Smooth muscle cell of bladder (primary cell): ENCODE measurements at places on chromosomes 1 and 21. TPM values are rescaled to one million over a fixed set of nuclear protein-coding genes. Genes with fewer than 3 reads are reported as not detected.

The TEDDM1 gene
- not detected in 2 replicates for total RNA-seq

The CHODL gene
- total RNA-seq, result not detected in 2 replicates

The FASLG gene
- not detected in 2 replicates for total RNA-seq

The PODN gene
- total RNA-seq, result 56.5 and 58.7 TPM in 2 replicates

The VHLL gene
- 0.28 TPM in 1 of 2 replicates, not detected in the other for total RNA-seq

The FMOD gene
- 10.0 and 60.8 TPM in 2 replicates for total RNA-seq

The GOLT1A gene
- not detected in 2 replicates for total RNA-seq

The VSIG8 gene
- not detected in 2 replicates for total RNA-seq

The F5 gene
- under 0.01 TPM in 1 of 2 replicates, not detected in the other for total RNA-seq

The NPHS2 gene
- total RNA-seq, result not detected in 2 replicates

The BATF3 gene
- total RNA-seq, result 0.65 and 0.71 TPM in 2 replicates

The KCNQ4 gene
- under 0.01 TPM in 1 of 2 replicates, not detected in the other for total RNA-seq

The TEKT2 gene
- total RNA-seq, result 0.09 and 0.14 TPM in 2 replicates

The SLC16A4 gene
- 91.4 and 414 TPM in 2 replicates for total RNA-seq

The TRIM17 gene
- total RNA-seq, result 0.09 and 0.14 TPM in 2 replicates

The NOL9 gene
- 15.9 and 20.9 TPM in 2 replicates for total RNA-seq

The CYYR1 gene
- total RNA-seq, result 0.09 TPM in 1 of 2 replicates, not detected in the other

The BEND5 gene
- total RNA-seq, result 0.18 TPM in 1 of 2 replicates, not detected in the other

The SPATA46 gene
- total RNA-seq, result not detected in 2 replicates

The ABCG1 gene
- 2.7 and 3.7 TPM in 2 replicates for total RNA-seq

The BNIPL gene
- total RNA-seq, result 0.14 and 0.18 TPM in 2 replicates

The METTL25B gene
- total RNA-seq, result 8.1 and 14.3 TPM in 2 replicates

The LRRN2 gene
- total RNA-seq, result 0.28 and 0.65 TPM in 2 replicates

The ANKRD13C gene
- 25.3 and 29.6 TPM in 2 replicates for total RNA-seq

The IGFN1 gene
- under 0.01 and 0.09 TPM in 2 replicates for total RNA-seq

The IQCC gene
- 1.0 and 1.3 TPM in 2 replicates for total RNA-seq

The ZNF683 gene
- not detected in 2 replicates for total RNA-seq

The CFHR3 gene
- total RNA-seq, result not detected in 2 replicates

The TAS1R3 gene
- total RNA-seq, result 0.14 and 0.18 TPM in 2 replicates

The KLHDC7A gene
- not detected in 2 replicates for total RNA-seq

The SH2D5 gene
- 2.4 and 6.4 TPM in 2 replicates for total RNA-seq

The SESN2 gene
- 19.4 and 27.0 TPM in 2 replicates for total RNA-seq

The MAPKAPK2 gene
- 31.4 and 40.2 TPM in 2 replicates for total RNA-seq

The CFAP298 gene
- total RNA-seq, result 18.5 and 22.2 TPM in 2 replicates

The DNAI4 gene
- 5.5 and 11.8 TPM in 2 replicates for total RNA-seq

The OLFML3 gene
- total RNA-seq, result 140 and 191 TPM in 2 replicates

The PRAMEF18 gene
- total RNA-seq, result not detected in 2 replicates

The FMO2 gene
- total RNA-seq, result 0.28 and 1.9 TPM in 2 replicates

The HMCN1 gene
- total RNA-seq, result 15.4 and 41.6 TPM in 2 replicates

The SH2D1B gene
- total RNA-seq, result not detected in 2 replicates

The HSD3B1 gene
- total RNA-seq, result not detected in 2 replicates

The MIXL1 gene
- not detected in 2 replicates for total RNA-seq

The CD247 gene
- total RNA-seq, result under 0.01 and 0.09 TPM in 2 replicates

The ESPN gene
- not detected in 2 replicates for total RNA-seq

The EFNA3 gene
- 0.14 and 0.83 TPM in 2 replicates for total RNA-seq

The GSTM5 gene
- 8.5 and 13.3 TPM in 2 replicates for total RNA-seq

The TMEM125 gene
- not detected in 2 replicates for total RNA-seq

The SERTAD4 gene
- total RNA-seq, result 0.43 and 0.46 TPM in 2 replicates

The SLC1A7 gene
- total RNA-seq, result 1.00 and 5.8 TPM in 2 replicates

The C1orf116 gene
- under 0.01 TPM in 1 of 2 replicates, not detected in the other for total RNA-seq

The S100A3 gene
- total RNA-seq, result 8.2 and 10.4 TPM in 2 replicates

The DNAJC8 gene
- total RNA-seq, result 53.5 and 60.5 TPM in 2 replicates

The TNNT2 gene
- under 0.01 and 0.09 TPM in 2 replicates for total RNA-seq

The PTPRU gene
- 18.8 and 37.9 TPM in 2 replicates for total RNA-seq

The TSSK3 gene
- 0.43 and 0.65 TPM in 2 replicates for total RNA-seq

The PITHD1 gene
- 28.2 and 34.9 TPM in 2 replicates for total RNA-seq

The LRP8 gene
- total RNA-seq, result 11.5 and 15.6 TPM in 2 replicates

The AMY1B gene
- not detected in 2 replicates for total RNA-seq

The PADI1 gene
- under 0.01 TPM in 2 replicates for total RNA-seq

The KCNE1 gene
- total RNA-seq, result 0.55 and 0.85 TPM in 2 replicates
